ENCODE measurements at places on chromosomes 7 and 10. TPM values are rescaled to one million over a fixed set of nuclear protein-coding genes. Genes with fewer than 3 reads are reported as not detected.
A peak's percentile ranks its signal among the peaks of the same experiment; 100 is the strongest.

GBX1 gene
- not detected for total RNA-seq

GPR15LG gene
- 1.3 TPM for total RNA-seq

DNA sequence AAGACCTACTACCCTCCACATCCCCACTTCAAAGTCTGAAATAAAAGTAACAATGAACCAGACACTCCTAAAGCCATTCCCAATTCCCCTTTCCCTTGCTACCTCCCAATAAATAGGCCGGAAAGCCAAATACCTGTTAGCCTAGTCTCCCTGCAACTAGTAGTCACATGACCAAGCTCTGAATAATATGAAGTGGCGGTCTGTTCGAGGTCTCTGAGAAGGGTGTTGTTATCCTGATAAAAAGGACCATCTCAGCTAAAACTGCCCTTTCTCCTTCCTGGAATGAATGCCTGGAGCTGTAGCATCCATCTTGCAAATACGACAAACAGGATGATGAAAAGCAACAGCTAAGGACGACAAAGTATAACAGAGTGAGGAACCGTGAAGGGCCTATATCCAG lies 6.0 kb downstream of the KIF5B start:
- H3K27ac ChIP-seq = no peak overlapping the region
- no peaks in the 10 kb centered on the region for H3K36me3 ChIP-seq
- H3K27me3 ChIP-seq = no peaks in the 10 kb centered on the region

- DNase-seq = no peak
- peaks cover 4% of the 10 kb centered on the region for H3K4me1 ChIP-seq
- no peak overlapping the region for H3K27ac ChIP-seq
- no peak overlapping the region for H3K4me3 ChIP-seq
- no peaks in the 10 kb centered on the region for H3K27me3 ChIP-seq
- no peaks in the 10 kb centered on the region for H3K36me3 ChIP-seq
These were observed 68.7 kb upstream of the PRKG1 start for GRCh38 chr10:51005551-51005950.

CHCHD2 gene
- total RNA-seq = 327 TPM

TET1 gene
- total RNA-seq = 12.8 TPM

EPDR1 gene
- 8.2 TPM for total RNA-seq

DNA sequence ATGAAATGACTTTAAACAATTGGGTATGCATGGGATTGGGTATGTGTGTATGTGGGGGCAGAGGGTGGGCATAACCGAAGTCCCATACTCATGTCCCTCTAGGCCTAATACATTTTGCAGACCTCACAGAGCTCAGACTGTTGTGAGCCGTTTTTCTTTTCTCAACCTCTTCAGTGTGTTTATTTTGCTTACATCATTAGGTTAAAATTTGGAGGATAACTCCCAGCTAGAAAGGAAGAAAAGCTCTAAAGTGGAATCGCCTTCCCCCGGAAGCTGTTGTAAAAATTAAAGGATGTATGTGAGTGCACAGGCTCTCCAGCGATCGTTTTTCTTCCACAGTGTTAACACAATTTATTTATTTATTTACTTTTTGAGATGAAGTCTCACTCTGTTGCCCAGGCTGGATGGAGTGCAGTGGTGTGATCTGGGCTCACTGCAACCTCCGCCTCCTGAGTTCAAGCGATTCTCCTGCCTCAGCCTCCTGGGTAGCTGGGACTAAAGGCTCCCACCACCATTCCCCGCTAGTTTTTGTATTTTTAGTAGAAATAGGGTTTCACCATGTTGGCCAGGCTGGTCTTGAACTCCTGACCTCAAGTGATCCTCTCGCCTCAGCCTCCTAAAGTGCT lies 1.5 kb upstream of the H2AZ2 start:
- H3K4me1 ChIP-seq = peaks cover 3% of the 10 kb centered on the region
- no peaks in the 10 kb centered on the region for H3K27me3 ChIP-seq
- DNase-seq = no peak
- H3K4me3 ChIP-seq = peak overlapping the region; percentile 68
- no peaks in the 10 kb centered on the region for H3K36me3 ChIP-seq

DNA sequence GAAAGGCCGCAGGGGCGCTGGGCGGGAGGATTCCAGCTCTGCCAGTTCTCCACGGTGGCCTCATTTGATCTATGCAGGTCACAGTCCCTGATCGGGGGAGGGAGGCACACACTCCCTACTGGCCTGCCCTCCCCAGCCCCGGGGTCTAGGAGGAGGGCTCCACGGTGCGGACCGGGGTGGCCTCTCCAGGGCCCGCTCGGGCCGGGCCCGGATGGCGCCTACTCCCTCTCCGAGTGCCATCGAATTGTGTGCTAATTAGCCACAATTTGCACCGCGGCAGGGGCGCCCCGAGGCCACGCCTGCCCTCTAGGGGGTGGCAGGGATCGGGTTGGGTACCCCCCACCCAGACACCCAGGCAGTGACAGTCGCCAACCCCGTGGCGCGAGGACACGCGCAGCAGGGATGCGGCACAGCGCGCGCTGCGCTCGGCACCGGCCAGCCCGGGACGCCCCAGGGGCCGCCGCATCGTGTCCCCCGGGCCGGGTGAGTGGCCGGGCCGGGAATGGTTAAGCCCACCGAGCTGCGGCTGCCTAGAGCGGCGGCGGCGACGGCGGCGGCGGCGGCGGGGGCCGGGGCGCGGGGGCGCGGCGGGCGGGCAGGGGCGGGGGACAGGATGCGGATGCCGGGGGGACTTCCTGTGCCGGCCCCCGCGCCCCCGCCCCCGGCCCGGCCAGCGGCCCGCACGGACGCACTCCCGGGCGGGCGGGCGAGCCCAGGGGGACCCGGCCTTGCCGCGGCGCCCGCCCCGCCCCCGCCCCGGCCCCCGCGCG lies at the start of gene ZNF853:
ZNF853 (plus strand) TSS at position 658 of the 770 bp plus-strand sequence. CDS start 565 bp downstream, outside the sequence.
- peak within 1 kb of the TSS; percentile 58 for H3K27ac ChIP-seq
- peak within 1 kb of the TSS; percentile 56 for H3K4me3 ChIP-seq
- DNase-seq = no peak
- no peaks in the 10 kb centered on the region for H3K27me3 ChIP-seq

GRCh38 chr10:117087521-117087920 lies 50.5 kb downstream of the VAX1 start:
- H3K27ac ChIP-seq = no peak overlapping the region
- H3K36me3 ChIP-seq = no peaks in the 10 kb centered on the region
- H3K27me3 ChIP-seq = no peaks in the 10 kb centered on the region
- H3K4me3 ChIP-seq = no peak overlapping the region
- H3K4me1 ChIP-seq = no peaks in the 10 kb centered on the region

- no peaks in the 10 kb centered on the region for H3K27me3 ChIP-seq
- H3K4me3 ChIP-seq = peak within 1 kb of the TSS; percentile 1
- peak within 1 kb of the TSS; percentile 83 for H3K27ac ChIP-seq
- H3K36me3 ChIP-seq = no peaks in the 10 kb centered on the region
These were observed at the start of gene USP54 for GRCh38 chr10:73590881-73591799. TSS of gene USP54 (minus strand) at chr10:73591342. CDS start at chr10:73575658, 15,684 bp downstream.

DNA sequence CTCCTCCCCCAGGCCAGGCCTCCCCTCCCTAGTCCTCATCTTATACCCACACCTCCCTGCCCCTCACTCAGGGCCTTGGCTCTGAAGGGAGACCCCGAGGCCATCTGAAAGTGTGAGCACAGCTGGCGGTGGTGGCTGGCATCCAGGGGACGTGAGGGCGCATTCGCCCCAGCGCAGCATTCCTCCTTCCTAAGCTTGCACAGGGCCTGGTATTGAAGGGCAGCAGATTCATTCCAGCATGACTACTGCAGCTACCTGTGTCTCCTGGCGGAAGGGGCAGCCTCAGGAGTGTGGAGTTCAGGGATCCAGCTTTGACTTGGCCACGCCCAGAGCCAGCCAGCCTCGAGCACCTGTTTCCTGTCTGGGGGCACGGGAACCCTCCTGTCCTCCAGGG lies 72.6 kb downstream of the PARP12 start:
- no peaks in the 10 kb centered on the region for H3K27me3 ChIP-seq
- H3K4me1 ChIP-seq = no peaks in the 10 kb centered on the region
- no peak overlapping the region for H3K4me3 ChIP-seq
- DNase-seq = no peak
- H3K27ac ChIP-seq = no peak overlapping the region

- no peaks in the 10 kb centered on the region for H3K36me3 ChIP-seq
- H3K27ac ChIP-seq = no peak overlapping the region
- no peaks in the 10 kb centered on the region for H3K27me3 ChIP-seq
- no peak for DNase-seq
These were observed 162.2 kb downstream of the ELMO1 start for GRCh38 chr7:37286454-37286832.
